Bronchial epithelial cell (primary cell): ENCODE measurements at places on chromosomes 16 and 17. TPM values are rescaled to one million over a fixed set of nuclear protein-coding genes. Genes with fewer than 3 reads are reported as not detected.

DNA sequence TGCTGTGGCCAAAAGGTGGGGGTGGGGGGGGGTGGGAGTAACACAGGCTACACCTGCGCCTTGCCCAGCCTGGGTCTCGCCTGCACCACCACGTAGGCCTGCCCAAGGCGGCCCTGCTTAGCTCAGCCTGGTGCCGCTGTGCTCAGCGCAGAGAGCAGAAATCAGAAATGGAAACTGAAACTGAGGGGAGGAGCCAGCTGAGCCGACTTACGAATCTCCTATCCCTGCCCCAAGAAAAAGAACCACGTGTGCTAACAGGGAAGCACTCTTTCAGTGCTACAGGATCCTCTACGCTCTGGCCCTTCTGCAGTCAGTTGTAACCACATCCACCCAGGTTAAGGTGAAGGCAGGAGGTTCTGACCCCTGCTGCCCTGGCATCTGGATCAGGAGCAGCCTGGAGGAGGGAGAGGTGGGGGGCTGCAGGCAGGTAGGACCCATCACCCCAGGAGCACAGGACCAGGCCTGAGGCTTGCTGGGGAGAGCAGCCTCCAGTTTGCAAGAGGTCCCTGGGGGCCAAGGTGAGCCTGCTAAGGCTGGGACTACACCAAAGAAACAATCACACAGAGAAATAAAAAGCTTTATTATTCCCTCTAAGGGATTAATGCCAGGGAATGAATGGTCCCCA lies at the start of gene DHX58:
Gene DHX58, minus strand, starts transcription at position 163 of the 625 bp plus-strand sequence. CDS start 822 bp downstream, outside the sequence.
- DNase-seq: peak; percentile 80

ACSM2A gene
- not detected in 2 replicates for total RNA-seq

- no peak for DNase-seq
Measured at GRCh38 chr16:53501216-53501859, 1.7 kb downstream of the AKTIP start.

DNA sequence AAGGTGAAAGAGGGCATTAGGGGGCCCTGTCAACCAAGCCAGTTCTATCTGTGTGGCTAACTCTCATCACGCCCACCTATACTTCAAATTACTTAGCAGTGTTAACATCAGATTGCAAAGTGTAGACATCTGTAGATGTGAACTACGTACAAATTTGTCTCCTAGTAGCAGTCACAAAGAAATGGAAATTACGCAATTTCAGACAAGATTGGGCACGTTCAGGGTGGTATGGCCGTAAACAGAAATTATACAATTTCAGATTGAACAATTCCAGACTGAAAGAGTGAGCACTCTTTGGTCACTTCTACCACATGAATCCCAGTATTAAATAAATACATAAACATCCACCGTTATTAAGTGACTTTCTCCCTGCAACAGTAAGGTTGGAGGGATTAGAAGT lies 592.7 kb upstream of the PSMD7 start:
- DNase-seq: peak; percentile 28

GRCh38 chr17:14926526-14927122 lies 338.5 kb downstream of the PMP22 start:
- DNase-seq: peak; percentile 64

UBE2G1 gene
- total RNA-seq: 39.2 and 42.2 TPM in 2 replicates

DNA sequence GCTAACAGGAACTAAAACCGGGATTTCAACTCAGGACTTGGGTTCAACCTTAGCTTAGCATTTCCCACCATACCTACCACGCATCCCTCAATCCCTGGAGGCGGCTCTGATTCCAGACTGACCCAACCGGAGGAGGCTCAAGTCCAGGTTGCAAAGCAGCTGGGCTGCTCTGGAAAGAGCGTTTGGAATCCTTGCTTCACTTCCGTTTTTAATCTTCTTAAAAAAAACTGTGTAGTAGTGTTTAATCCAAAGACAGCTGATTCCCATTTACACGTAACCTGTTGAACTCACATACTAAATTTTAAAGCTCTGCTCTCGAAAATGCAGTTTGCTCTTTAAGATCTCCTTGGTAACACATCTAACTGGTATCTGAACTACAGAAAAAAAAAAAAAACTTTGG lies 50.0 kb downstream of the NXN start:
- DNase-seq: no peak

DNA sequence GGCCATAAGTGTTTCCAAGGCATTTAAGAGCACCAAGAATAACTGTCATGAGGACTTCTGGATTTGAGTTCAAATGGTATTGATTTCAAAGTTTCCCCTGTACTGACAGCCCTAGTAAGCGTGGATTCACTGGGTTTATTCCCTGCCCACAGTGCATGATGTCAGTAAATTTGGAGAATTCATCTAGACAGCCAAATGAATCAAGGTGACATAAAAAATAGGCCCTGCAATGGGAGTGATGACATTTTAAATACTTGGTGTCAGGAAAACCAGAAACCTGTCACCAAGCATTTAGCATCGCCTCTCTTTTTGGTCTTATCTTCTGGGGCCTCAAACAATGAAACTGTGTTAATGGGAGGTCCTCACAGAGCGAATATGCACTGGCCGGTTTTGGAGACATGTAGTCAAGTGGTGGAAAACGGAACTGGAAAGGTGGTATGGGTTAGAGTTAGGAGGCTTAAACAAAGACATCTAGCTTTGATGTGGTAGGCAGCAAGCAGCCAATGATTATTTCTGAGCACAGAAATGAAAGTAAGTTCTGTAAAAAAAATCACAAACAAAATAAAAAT lies 29.1 kb downstream of the COG4 start:
- no peak for DNase-seq

GRCh38 chr17:37138571-37139120 lies 189.9 kb downstream of the AATF start:
- DNase-seq: no peak

KRT25 gene
- not detected in 2 replicates for total RNA-seq

GPR139 gene
- not detected in 2 replicates for total RNA-seq
